ENCODE measurements at places on chromosomes 16 and 17. TPM values are rescaled to one million over a fixed set of nuclear protein-coding genes. Genes with fewer than 3 reads are reported as not detected.

GRCh38 chr17:33433581-33433980 is 140.5 kb upstream of the ASIC2 start:
- H3K36me3 ChIP-seq: no peaks in the 10 kb centered on the region
- H3K27me3 ChIP-seq: no peaks in the 10 kb centered on the region
- no peak overlapping the region for H3K27ac ChIP-seq
- H3K4me3 ChIP-seq: no peak overlapping the region
- no peak for DNase-seq

DNA sequence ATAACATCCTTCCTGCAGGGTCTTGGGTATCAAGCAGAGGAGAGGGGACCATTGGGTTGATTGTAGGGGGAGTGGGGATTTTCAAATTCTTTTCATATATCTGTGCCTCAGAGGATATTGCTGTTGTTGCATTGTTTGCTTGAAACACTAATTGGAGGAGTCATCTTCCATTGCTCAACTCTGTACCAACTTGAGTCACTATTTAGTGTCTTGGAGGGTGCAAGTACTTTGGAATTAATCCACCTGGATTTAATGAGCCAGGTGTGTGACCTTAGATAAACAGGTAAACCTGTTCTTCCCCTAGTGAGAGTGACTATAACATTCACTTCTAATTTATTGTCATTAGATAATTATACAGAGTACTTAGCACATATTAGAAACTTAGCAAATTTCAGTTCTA is 151.3 kb upstream of the CNTNAP4 start:
- no peak overlapping the region for H3K4me3 ChIP-seq
- no peaks in the 10 kb centered on the region for H3K36me3 ChIP-seq
- H3K27me3 ChIP-seq: no peaks in the 10 kb centered on the region
- H3K27ac ChIP-seq: no peak overlapping the region
- DNase-seq: no peak
- H3K4me1 ChIP-seq: no peaks in the 10 kb centered on the region

GRCh38 chr16:65037556-65037955 is 84.3 kb downstream of the CDH11 start:
- no peak for DNase-seq
- H3K36me3 ChIP-seq: no peaks in the 10 kb centered on the region
- no peaks in the 10 kb centered on the region for H3K4me1 ChIP-seq
- H3K27ac ChIP-seq: no peak overlapping the region
- no peak overlapping the region for H3K4me3 ChIP-seq

GRCh38 chr17:28267720-28268609 is 51.0 kb upstream of the TMEM97 start:
- no peak overlapping the region for H3K27ac ChIP-seq
- no peaks in the 10 kb centered on the region for H3K4me1 ChIP-seq
- H3K4me3 ChIP-seq: no peak overlapping the region
- no peaks in the 10 kb centered on the region for H3K36me3 ChIP-seq

GRCh38 chr17:9755083-9755482 is 36.3 kb downstream of the DHRS7C start:
- H3K36me3 ChIP-seq: no peaks in the 10 kb centered on the region
- no peak for DNase-seq
- no peak overlapping the region for H3K4me3 ChIP-seq
- H3K27me3 ChIP-seq: peaks cover 4% of the 10 kb centered on the region
- no peak overlapping the region for H3K27ac ChIP-seq

DNA sequence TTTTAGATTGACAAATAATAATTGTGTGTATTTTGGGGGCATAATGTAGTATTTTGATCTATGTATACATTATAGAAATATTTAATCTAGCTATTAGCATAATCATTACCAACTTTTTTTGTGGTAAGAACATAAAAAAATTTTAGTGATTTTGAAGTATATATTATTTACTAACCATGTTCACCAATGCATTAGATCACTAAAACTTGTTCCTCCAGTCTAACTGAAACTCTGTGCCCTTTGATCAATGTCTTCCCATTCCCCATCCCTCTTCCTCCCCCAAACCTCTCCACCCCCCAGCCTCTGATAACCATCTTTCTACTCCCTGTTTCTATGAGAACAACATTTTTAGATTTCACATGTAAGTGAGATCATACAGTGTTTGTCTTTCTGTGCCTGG is 8.5 kb downstream of the EFCAB13 start:
- no peak overlapping the region for H3K4me3 ChIP-seq
- no peaks in the 10 kb centered on the region for H3K27me3 ChIP-seq
- H3K36me3 ChIP-seq: peaks cover 46% of the 10 kb centered on the region
- no peak for DNase-seq
- H3K4me1 ChIP-seq: no peaks in the 10 kb centered on the region

The BCAR1 gene
- total RNA-seq: not detected

The PLD6 gene
- total RNA-seq: 5.0 TPM
